Endodermal cell (in vitro differentiated cells): ENCODE measurements at places on chromosomes 12 and 14. TPM values are rescaled to one million over a fixed set of nuclear protein-coding genes. Genes with fewer than 3 reads are reported as not detected.

DNA sequence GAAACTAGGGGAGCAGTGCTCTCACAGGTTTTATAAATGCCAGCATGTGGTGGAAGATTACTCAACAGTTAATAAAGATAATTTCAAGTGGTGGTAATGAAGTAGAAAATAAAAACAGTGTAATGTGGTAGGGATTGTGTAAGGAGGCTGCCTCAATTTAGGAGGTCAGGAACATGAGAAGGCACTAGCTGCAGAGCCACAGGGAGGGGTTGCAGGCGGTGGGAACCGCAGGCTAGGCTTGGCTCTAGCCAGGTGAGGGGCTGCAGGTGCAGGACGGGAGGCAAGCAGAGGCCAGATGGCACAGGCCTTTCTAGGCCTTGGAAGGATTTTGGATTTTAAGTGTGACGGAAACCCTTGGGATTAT, 768 bp downstream of the METTL25 start:
- H3K27me3 ChIP-seq: no peaks in the 10 kb centered on the region
- H3K36me3 ChIP-seq: peaks cover 25% of the 10 kb centered on the region
- no peak overlapping the region for H3K27ac ChIP-seq
- no peaks in the 10 kb centered on the region for H3K4me1 ChIP-seq
- peak overlapping the region; percentile 99 for H3K4me3 ChIP-seq

GRCh38 chr12:99810718-99811593, 163.4 kb downstream of the GARIN6 start:
- no peaks in the 10 kb centered on the region for H3K36me3 ChIP-seq
- H3K27ac ChIP-seq: no peak overlapping the region
- H3K4me1 ChIP-seq: peaks cover 11% of the 10 kb centered on the region

DNA sequence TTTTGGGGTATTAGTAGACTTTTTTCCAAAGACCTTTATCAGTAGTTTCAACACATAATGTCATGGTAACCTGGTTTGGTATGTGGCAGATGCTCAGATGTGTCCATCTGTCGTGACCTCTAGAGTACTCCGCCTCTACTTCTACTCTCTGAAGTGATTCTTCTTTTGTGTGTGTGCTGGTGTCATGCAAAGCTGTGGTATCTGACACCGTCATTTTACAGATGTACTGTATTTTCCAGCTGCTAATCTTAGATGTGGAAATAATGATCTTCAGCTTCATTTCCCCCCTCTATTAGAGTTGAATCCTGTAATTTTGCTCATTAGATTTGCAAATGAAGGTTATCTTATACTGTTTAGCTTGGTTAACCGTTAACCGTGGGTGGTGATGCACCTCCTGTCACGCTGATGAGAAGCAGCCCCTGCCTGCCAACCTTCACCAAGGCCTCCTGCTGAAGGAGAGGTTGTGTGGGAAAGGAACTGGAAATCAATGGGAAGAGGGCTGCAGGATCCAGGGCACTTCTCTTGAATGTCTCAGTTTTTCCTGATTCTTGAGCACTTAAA, 222.4 kb upstream of the AMIGO2 start:
- H3K4me3 ChIP-seq: no peak overlapping the region
- no peaks in the 10 kb centered on the region for H3K27me3 ChIP-seq
- H3K4me1 ChIP-seq: peaks cover 4% of the 10 kb centered on the region
- H3K27ac ChIP-seq: no peak overlapping the region
- no peak for DNase-seq
- H3K36me3 ChIP-seq: no peaks in the 10 kb centered on the region

ADAM21 gene
- not detected in 2 replicates for total RNA-seq

HSPB8 gene
- total RNA-seq: 9.7 to 15.4 TPM (median 11.8 TPM) in 3 replicates

GRCh38 chr14:100540926-100541620, 46.1 kb downstream of the BEGAIN start:
- H3K27me3 ChIP-seq: no peaks in the 10 kb centered on the region
- no peak overlapping the region for H3K4me3 ChIP-seq
- H3K4me1 ChIP-seq: no peaks in the 10 kb centered on the region
- H3K36me3 ChIP-seq: no peaks in the 10 kb centered on the region
- DNase-seq: no peak
- H3K27ac ChIP-seq: no peak overlapping the region

RAD51AP1 gene
- total RNA-seq: 33.2 to 61.6 TPM (median 58.3 TPM) in 3 replicates

GRCh38 chr12:74170645-74171477, 366.8 kb upstream of the ATXN7L3B start:
- no peaks in the 10 kb centered on the region for H3K36me3 ChIP-seq
- H3K4me3 ChIP-seq: no peak overlapping the region
- H3K4me1 ChIP-seq: no peaks in the 10 kb centered on the region
- DNase-seq: no peak
- no peak overlapping the region for H3K27ac ChIP-seq

DNA sequence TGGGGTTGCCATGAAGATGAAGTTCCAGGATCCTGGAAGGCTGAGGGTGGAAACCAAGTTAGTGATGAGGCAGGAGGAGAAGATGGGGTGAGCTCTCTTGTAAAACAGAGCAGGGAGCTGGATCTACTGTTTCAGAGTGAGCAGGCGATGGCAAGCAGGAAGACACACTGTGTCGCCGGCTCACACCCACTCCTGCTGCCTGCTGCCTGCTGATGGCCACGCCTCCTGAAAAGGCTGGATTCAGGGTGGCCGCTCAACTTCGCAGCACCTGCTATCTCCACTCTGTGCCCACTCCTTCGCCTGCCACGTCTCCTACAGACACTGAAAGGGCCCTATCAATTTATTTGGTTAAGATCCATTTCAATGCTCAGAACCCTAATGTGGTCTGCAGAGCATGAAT, 96.1 kb downstream of the RBM19 start:
- peaks cover 10% of the 10 kb centered on the region for H3K4me1 ChIP-seq
- DNase-seq: peak; percentile 67
- no peaks in the 10 kb centered on the region for H3K27me3 ChIP-seq
- H3K36me3 ChIP-seq: peaks cover 8% of the 10 kb centered on the region
- H3K27ac ChIP-seq: no peak overlapping the region

GRCh38 chr12:116066381-116067230, 210.9 kb downstream of the MED13L start:
- H3K4me3 ChIP-seq: no peak overlapping the region
- DNase-seq: peak; percentile 80
- H3K36me3 ChIP-seq: no peaks in the 10 kb centered on the region
- no peaks in the 10 kb centered on the region for H3K4me1 ChIP-seq
- no peaks in the 10 kb centered on the region for H3K27me3 ChIP-seq

DNA sequence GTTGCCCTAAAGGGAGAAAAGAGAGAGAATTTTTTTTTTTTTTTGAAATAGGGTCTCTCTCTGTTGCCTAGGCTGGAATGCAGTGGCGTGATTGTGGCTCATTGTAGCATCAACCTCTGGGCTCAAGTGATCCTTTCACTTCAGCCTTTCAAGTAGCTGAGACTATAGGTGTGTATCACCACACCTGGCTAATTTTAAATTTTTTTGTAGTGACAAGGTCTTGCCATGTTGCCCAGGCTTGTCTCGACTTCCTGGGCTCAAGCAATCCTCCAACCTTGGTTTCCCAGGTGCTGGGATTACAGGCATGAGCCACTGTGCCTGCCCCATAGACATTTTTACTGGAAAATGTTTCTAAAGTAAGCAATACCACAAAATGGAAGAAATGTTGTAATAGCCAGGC, 36.8 kb downstream of the YARS2 start:
- no peaks in the 10 kb centered on the region for H3K27me3 ChIP-seq
- DNase-seq: no peak
- H3K4me3 ChIP-seq: no peak overlapping the region
- peaks cover 65% of the 10 kb centered on the region for H3K36me3 ChIP-seq

GRCh38 chr12:76074701-76075336, 9.7 kb downstream of the NAP1L1 start:
- no peak overlapping the region for H3K27ac ChIP-seq
- H3K4me3 ChIP-seq: no peak overlapping the region
- H3K4me1 ChIP-seq: no peaks in the 10 kb centered on the region

TAS2R19 gene
- 6.6 and 11.3 TPM in 2 replicates for total RNA-seq

RTL1 gene
- total RNA-seq: 1.3 to 2.0 TPM (median 2.0 TPM) in 3 replicates

GRCh38 chr12:107873223-107873622, 98.7 kb downstream of the ASCL4 start:
- peak; percentile 67 for DNase-seq
- no peak overlapping the region for H3K27ac ChIP-seq
- peaks cover 82% of the 10 kb centered on the region for H3K27me3 ChIP-seq
- no peaks in the 10 kb centered on the region for H3K4me1 ChIP-seq
- no peaks in the 10 kb centered on the region for H3K36me3 ChIP-seq
- no peak overlapping the region for H3K4me3 ChIP-seq

FAM186B gene
- 0.22 to 0.57 TPM in 2 of 3 replicates, not detected in the other for total RNA-seq

CAPZA3 gene
- not detected in 3 replicates for total RNA-seq

IFI27 gene
- total RNA-seq: 1.1 and 1.9 TPM in 2 replicates

OR6C6 gene
- not detected in 3 replicates for total RNA-seq

- H3K4me1 ChIP-seq: peaks cover 5% of the 10 kb centered on the region
- no peaks in the 10 kb centered on the region for H3K27me3 ChIP-seq
Measured at GRCh38 chr12:56020423-56021184, at the start of gene IKZF4. IKZF4 (plus strand) TSS chr12:56021043; CDS start chr12:56021494, 451 bp downstream.

GRCh38 chr12:112303004-112303403, 79.2 kb downstream of the HECTD4 start:
- H3K27me3 ChIP-seq: no peaks in the 10 kb centered on the region
- peaks cover 31% of the 10 kb centered on the region for H3K36me3 ChIP-seq
- no peak overlapping the region for H3K4me3 ChIP-seq

TMEM132C gene
- total RNA-seq: 0.23 to 0.53 TPM (median 0.33 TPM) in 3 replicates

GRCh38 chr12:5260591-5261086, 171.3 kb upstream of the NTF3 start:
- H3K4me3 ChIP-seq: no peak overlapping the region
- no peaks in the 10 kb centered on the region for H3K36me3 ChIP-seq
- H3K27ac ChIP-seq: no peak overlapping the region
- no peak for DNase-seq

DNA sequence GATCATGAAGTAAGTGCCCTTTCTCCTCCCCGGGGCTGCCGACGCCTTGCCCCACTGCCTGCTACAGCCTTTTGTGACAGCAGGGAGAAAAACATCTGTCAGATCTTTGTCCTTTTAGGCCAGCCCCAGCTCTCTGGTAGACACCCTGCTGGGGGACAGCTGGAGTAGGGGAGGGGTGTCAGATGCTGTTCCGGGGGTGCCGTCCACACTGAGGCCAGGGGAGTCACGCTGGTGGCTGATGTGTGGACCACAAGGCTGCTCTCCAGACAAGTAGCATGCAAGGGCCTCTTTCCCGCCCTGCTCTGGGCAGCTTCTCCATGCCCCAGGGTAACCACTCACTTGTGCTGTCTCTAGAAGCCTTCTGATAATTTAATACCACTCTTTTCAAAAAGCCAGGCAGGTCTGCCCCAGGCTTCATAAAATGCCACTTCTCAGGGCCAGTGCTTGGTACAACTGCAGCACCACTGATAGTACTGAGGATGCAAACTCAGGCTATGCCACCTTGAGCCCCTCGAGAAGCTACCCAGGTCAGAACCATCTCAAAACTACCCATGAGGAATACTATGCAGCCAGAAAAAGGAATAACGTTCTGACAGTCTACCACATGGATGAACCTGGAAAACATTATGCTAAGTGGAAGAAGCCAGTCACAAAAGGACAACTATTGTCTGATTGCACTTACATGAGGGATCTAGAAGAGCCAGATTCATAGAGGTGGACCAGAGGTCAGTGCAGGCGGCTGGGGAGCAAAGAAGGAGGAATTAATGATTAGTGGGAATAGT, 66.0 kb upstream of the RIN3 start:
- DNase-seq: no peak
- no peak overlapping the region for H3K27ac ChIP-seq
- no peak overlapping the region for H3K4me3 ChIP-seq
- peaks cover 1% of the 10 kb centered on the region for H3K27me3 ChIP-seq
- peaks cover 6% of the 10 kb centered on the region for H3K4me1 ChIP-seq

KLRC4 gene
- not detected in 3 replicates for total RNA-seq

DNA sequence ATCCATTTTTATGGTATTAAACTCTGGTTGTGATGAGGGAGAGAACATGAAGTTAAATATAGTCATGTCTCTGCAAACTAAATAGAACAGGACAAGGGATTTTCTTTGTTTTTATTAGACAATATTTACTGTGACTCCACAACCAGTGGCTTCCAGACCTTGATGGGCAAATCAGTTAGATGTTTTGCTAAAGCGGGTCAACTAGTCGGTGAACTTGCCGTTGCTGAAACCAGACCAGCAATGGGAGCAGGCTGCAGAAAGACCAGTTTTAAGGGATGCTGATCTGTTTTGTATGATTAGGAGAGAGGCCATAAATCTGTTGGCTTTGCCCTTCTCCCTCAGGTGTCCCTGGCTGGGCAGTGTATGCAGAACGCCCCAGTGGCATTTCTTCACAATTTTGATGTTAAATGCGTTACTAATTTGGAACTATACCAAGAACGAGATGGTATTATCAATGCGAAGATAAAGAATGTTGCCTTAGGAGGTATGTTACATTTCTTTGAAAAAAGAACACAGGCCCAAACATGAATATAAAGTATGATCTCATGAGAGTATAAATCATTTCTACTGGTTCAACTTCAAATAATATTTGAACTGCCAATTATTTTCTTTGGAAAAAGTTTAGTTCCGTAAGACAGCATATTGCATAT, 19.4 kb downstream of the TCTN2 start:
- no peaks in the 10 kb centered on the region for H3K27me3 ChIP-seq
- H3K36me3 ChIP-seq: peaks cover 59% of the 10 kb centered on the region
- DNase-seq: no peak
- no peak overlapping the region for H3K27ac ChIP-seq

DNA sequence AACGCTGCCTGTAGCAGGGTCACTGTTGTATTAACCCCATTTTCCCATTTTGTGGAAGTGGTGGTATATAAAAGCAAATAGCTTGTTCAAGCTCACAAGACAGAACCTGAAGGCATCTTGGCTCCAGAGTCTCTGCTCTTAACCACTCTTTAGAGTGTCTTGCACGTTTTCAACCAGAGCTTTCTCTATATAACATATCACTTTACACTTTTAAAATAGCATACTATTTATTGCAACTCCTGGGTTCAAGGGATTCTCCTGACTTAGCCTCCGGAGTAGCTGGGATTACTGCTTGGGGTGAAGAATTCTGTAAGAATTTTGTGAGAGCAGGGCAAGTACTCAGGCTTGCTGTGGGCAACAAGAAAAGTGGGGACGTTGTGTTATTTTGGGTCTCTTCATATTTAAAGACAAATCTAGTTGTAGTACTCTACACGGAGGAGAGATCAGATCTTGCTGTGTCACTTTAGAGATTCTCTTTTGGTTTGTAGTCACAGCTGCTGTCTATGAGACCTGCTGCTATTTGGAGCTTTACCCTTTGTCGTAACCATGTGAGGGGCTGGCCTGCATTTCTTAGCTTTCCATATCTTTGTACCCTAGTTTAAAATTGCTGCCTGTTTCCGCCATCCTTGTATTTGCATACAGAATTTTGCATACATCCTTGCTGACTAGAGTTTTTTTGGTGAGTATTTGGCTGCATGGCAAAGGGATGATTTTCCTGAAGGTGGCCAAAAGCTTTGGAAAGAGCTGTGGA, 40.7 kb downstream of the WDR20 start:
- no peak for DNase-seq
- H3K27me3 ChIP-seq: no peaks in the 10 kb centered on the region
- H3K4me3 ChIP-seq: no peak overlapping the region
- peaks cover 5% of the 10 kb centered on the region for H3K36me3 ChIP-seq
- no peak overlapping the region for H3K27ac ChIP-seq
- H3K4me1 ChIP-seq: peaks cover 4% of the 10 kb centered on the region
